ENCODE measurements at places on chromosomes 1 and 21.

DNA sequence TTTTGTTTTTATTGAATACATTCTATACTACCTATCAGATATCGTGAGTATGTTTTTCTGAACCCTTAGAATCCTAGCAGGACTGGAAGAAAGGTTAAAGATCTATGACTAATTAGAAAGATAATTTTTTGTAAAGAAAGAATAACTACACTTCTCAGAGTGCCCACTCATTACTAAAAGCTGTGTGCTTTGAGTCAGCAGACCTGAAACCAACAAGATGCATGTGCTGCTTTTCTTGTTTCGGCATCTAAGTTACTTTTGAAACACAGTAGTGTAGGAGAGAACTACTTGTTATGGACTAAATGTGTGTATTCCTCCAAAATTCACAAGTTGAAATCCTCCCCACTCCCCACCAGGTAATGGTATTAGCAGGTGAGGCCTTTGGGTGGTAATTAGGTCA, 127.8 kb upstream of the ESRRG start:
- no peak for DNase-seq

DNA sequence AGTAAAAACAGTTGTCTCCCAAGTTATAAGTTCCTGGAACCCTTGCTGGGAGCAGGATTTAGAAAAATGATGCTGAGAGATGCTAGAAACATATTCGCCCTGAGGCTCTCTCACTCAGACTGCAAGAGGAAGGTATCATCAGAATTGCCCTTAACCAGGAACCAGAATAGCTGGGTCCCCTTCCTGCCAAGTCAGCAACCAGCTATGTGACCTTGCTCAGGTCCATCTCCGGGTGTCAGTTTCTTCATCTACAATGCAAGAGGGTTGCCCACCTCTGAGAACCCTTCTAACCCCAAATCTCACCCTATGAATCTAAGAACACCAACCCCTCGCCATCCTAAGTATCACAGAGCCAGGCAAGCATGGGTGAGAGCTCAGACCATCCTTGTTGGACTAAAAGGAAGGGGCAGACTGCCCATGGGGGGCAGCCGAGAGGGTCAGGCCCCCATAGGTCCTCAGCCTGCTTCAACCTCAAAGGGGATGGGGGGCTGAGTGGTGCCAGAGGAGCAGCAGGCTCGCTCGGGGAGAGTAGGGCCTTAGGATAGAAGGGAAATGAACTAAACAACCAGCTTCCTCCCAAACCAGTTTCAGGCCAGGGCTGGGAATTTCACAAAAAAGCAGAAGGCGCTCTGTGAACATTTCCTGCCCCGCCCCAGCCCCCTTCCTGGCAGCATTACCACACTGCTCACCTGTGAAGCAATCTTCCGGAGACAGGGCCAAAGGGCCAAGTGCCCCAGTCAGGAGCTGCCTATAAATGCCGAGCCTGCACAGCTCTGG, 390 bp upstream of the S100A9 start:
- no peak for DNase-seq

DNA sequence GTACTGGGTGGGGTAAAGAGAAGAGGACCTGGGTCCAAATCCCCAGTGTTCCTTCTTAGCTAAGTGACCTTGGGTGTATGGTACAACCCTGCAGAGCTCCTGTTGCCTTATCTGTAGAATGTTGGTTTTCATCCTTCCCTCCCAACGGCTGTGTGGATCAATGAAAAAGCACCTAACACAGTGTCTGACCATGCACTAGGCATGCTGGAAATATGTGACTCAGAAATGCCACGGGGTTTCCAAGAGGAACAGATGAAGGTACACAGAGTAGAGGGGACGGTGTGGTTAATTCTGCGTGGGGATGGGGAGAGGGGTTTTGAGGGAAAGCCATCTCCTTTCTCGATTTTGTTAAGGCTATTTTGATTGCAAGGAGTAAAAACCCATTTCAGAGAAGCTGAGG, 8.6 kb downstream of the NIPAL3 start:
- no peak for DNase-seq

- no peak for DNase-seq
Measured at GRCh38 chr1:38701088-38701487, 158.5 kb downstream of the RRAGC start.

DNA sequence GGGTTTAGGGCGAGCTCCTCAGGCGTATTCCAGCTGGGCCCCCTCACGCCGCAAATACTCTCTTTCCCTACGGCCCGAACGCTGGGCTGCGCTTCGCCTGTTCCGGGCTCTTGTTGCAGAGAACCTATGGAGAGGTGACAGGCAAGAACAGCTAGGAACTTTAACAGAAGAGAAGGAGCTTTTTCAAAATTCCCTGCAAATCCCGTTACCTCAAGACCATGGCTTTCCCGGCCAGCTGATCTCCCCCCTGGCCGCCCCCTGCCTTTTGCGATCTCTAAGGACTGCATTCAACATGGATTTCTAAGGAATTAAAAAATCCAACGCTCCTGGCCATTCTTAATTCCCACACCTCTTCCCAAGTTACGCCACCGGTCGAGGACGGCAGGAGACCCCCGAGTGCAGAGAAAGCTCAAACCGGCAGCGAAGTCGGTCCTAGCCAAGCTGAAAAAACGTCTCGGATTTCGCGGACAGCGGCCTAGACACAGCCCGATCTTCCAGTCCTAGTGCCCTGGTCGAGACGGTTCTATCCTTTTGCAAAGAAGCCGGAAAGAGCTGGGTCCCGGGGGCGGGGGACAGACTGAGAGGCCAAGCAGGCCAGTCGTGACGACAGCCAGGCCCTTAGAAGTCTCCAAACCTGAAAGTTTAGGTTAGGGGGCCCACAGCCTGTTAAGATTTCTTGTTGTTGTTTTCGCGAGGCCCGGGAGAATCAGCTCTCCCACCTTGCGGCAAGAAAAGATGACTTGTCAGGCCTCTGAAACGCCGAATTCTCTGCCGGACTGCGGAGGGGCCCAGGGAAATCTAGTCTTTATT, 1.1 kb upstream of the TBX15 start:
- no peak for DNase-seq

- DNase-seq, result no peak
Measured at GRCh38 chr1:31299365-31299764, 2.5 kb downstream of the ZCCHC17 start.

DNA sequence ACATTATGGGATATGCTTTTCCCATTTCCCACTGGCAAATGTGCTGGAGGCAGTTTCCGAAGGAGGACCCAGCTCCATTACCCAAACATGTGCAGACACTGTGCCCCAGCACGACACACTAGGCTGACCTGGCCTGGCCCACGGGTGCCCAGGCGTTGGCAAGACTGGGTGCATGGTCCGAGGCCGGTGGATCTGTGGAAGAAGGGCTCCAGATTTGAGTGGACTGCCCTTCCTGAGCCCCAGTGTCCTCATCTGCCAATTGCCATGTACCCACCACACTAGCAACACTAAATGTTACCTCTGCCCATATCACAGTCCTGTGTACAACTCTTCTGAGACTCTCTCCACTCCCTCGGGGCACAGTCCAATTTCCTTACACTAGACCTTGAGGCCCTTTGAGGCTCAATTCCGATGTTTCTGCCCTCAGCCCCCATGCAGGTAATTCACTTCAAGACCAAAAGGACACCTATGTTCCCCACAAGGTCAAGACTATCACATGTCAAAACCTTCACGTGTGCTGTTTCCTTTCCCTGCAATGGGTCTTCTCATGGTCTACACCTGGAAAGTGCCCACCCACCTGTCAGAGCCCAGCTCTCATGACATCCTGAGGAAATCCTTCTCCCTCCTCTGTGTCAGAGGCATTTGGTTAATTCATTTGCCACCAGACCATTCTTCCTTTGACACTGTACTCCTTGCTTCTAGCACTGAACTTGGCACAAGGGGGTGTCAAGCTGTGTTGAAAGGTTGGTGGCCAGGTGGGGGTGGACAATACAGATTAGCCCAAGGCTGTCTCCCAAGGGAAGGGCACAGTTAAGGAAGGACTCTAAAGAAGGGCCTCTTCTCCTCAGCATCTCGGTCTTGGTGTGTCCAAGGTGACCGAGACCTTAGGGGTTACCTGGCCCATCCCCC, 124.9 kb downstream of the DMRTB1 start:
- DNase-seq, result no peak

GRCh38 chr1:183827801-183828200, 22.9 kb downstream of the RGL1 start:
- DNase-seq, result no peak

Measured in AG08396 (cell line).